ENCODE measurements at places on chromosomes 6 and 20.

- DNase-seq = no peak
These were observed 1.1 kb downstream of the VGLL2 start for GRCh38 chr6:117266257-117267053.

GRCh38 chr6:29011276-29011734 is 6.2 kb upstream of the ZNF311 start:
- DNase-seq = no peak

GRCh38 chr6:79421707-79422484 is 115.3 kb downstream of the LCA5 start:
- no peak for DNase-seq

GRCh38 chr20:15806105-15806504 is 767.1 kb downstream of the KIF16B start:
- no peak for DNase-seq

DNA sequence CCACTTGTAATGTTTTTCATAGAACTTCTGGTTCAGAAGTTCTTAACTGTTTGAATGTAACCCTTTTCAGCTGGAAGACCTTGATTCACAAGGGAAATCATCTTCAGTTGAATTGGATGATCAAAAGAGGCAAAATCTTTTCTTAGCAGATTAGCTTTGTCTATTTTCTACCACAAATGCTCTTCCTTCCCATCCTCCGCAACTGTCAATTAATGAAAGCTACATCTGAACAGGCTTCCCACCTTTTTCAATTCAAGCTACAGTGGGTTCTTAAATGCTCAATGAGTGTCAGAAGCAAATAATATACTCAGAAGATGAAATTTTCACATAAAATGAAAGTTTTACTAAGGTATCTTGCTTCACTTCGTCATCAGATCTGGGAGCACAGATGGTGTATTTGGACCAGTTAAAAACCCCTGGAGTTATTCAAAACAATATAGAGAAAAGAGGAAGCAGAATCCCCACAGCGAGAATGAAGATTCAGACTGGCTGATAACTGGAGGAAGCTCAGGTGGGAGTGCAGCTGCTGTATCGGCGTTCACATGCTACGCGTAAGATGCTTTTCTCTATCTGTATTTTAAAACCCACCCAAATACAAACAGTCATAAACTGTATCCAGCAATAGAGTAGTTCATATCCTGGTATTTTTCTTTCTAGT is 19.4 kb downstream of the QRSL1 start:
- DNase-seq = no peak

GRCh38 chr6:124796464-124796970 is 165.7 kb upstream of the RNF217 start:
- DNase-seq = no peak
